CMK (cell line): ENCODE measurements at places on chromosomes 2 and 18.

DNA sequence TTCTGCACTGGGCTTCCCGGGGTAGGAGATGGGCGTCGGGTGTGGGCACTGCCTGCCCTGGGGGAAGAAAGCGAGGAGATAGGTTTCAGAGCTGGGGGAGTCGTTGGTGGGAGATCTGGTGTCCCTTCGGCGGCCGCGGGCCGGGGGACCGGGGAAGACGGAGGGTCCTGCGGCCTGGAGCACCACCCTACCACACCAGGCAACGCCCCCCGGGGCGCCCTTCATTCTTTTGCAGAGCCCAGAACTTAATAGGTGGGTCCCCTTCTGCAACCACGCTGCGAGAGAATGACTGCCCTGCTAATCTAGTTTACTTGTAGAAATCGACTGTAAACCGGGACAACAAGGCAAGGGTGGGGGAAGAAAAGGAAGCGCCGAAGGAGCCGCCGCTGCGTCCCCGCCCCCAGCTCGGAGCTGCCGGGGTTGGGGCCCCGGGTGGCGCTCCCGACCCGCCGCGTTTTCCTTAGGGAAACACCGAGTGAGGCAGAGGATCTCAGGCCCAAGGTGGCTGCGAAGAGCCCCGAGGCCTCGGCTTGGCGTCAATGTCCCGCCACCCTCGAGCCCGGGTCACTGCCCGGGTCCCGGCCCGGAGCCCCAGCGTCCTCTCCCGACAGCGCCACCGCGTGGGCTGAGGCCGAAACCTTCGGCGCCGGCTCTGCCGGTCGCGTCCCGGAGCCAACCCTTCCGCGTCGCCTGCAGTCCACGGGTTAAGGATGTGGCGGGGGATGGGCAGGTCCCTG, 5.4 kb upstream of the SATB2 start:
- DNase-seq = no peak

DNA sequence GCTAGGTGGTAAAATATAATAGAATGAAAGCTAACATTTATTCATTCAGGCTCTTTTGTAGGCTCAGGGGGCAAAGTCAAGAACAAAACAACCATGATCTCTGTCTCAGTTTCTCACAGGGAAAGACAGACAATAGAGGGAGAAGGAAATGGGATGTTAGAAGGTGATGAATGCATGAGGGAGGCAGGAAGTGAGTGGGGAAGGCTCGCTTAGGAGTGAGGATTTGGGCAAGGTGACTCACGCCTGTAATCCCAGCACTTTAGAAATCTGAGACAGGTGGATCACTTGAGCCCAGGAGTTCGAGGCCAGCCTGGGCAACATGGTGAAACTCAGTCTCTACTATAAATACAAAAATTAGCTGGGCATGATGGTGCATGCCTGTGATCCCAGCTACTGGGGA, 88.4 kb downstream of the CTIF start:
- DNase-seq = no peak

DNA sequence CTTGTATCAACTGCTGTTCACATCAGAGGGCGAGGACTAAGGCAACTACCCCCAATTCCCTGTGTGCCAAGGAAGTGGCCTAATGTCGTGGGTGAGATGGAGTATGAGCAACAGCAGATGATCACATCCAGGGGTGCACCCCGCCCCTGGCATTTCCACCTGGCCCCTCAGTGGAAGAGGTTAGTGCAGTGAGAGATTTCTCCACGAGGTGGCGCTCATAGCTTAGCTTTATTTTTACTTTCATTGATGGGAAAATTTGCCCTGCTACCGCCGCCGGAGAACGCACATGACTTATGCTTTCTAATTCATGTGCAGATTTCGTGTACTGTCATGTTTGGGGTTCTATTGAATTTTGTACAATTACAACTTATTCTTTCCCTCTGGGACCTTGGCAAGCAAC, 470.6 kb upstream of the MEX3C start:
- DNase-seq = no peak

- DNase-seq = no peak
These were observed 3.0 kb upstream of the ZNF516 start for GRCh38 chr18:76498064-76498463.

- DNase-seq = no peak
These were observed 30.0 kb upstream of the RAB1A start for GRCh38 chr2:65159906-65160305.

DNA sequence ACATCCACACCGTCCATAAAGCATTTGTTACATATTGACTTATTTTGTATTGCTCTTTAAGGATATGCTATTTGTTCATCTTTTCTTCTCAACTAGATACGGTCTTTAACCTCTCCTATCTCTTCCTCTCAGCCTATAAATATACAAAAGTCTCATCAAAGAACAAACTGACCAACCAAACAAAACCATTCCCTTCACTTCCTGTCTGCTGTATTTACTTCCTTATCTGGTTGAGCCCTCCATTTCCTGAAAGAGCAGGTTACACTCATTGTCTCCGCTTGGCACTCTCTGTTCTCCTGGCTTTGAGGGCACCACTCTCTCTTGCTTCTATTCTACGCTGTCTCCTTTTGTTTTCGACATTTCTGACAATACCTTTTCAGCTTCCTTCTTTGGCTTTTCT, 431.9 kb upstream of the TCF4 start:
- peak; percentile 18 for DNase-seq

- DNase-seq = no peak
These were observed 167.9 kb downstream of the FBXO15 start for GRCh38 chr18:73979742-73980141.

DNA sequence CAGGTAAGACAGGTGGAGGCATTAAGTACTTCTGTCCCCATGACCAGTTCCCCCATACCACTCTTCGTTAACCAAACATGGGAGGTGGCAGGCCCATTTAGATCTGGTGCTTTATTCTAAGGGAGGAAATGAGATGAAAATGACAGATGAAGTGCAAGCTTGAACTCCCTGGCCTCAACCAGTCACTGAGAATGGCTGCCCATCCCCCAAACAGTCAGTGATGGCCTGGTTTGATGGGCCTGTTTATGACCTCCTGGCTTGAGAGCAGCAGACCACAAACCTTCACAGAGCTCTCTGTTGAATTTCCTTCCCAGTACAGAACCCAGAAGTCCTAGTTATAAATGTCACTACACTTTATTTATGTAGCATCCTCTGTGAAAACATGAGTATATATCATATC, 31.1 kb downstream of the EPAS1 start:
- no peak for DNase-seq

- no peak for DNase-seq
These were observed 191.5 kb downstream of the SLC8A1 start for GRCh38 chr2:40260437-40260836.
